Anterior cingulate cortex (tissue), 58 donors: ENCODE measurements at places on chromosomes 5 and 9.

GRCh38 chr5:159091065-159091464, 8.7 kb downstream of the EBF1 start:
- DNase-seq = no peak

GRCh38 chr5:95543017-95543705, 11.6 kb downstream of the SKIC3 start:
- no peak for DNase-seq

DNA sequence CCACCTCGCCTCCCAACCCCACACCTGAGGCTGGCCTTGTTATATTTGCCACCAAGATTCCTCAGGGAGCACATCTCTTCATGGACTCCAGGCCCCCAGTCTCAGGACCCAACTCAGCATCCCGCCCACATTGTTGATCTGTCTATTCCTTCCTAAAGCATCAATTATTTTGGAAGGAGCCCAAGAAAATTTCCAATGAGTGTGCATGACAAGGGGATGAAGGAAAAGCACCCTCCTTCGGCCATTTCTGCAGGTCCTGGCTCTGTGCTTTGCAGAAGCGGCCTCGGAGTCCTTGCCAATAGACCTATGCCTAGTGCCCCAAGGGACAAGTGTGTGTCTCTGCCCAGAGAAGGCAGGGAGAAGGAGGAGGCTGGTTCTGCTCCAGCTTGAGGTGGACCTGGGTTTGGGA, 273.2 kb downstream of the GADD45G start:
- no peak for DNase-seq

GRCh38 chr5:142946547-142947426, 176.6 kb downstream of the ARHGAP26 start:
- DNase-seq = no peak

GRCh38 chr5:144315994-144316634, 145.4 kb downstream of the KCTD16 start:
- DNase-seq = no peak

GRCh38 chr9:37311938-37312708, 110.4 kb upstream of the GRHPR start:
- no peak for DNase-seq

- no peak for DNase-seq
Observed at GRCh38 chr5:169670769-169671525, 33.9 kb downstream of the DOCK2 start.

GRCh38 chr9:120870206-120870605, 6.8 kb downstream of the PHF19 start:
- no peak for DNase-seq

GRCh38 chr5:15285901-15286583, 213.9 kb upstream of the FBXL7 start:
- no peak for DNase-seq

DNA sequence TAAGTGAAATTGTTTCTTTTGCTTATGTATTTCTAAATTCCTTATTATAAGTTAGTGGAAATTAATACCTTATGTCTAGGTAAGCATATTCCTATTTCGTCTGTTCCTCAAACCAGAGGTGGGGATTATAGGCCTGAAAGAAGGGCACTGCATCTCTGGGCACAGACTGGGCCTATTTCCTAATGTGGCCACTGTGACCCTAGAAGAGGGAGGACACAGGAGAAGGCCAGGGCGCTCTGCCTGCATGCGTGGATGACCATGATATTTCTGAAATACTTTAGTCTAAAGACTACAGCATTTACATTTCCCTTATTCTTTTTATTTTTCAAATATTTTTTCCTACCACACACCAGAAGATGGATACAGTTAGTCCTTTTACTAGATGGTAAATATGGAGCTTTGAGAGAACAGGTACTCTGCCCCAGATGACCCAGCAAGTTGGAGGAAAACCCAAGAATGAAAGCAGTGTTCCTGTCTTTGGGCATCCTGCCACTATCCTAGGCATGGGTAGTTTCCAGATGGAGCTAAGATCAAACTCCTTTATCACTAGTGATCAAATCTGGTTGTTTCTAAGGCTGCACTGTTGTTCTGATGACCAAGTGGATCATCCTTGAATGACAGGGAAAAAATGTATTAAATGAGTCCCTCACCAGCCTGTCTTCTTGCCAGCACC, 27.8 kb downstream of the RUSC2 start:
- DNase-seq = no peak

GRCh38 chr9:23603311-23603710, 222.7 kb downstream of the ELAVL2 start:
- no peak for DNase-seq

DNA sequence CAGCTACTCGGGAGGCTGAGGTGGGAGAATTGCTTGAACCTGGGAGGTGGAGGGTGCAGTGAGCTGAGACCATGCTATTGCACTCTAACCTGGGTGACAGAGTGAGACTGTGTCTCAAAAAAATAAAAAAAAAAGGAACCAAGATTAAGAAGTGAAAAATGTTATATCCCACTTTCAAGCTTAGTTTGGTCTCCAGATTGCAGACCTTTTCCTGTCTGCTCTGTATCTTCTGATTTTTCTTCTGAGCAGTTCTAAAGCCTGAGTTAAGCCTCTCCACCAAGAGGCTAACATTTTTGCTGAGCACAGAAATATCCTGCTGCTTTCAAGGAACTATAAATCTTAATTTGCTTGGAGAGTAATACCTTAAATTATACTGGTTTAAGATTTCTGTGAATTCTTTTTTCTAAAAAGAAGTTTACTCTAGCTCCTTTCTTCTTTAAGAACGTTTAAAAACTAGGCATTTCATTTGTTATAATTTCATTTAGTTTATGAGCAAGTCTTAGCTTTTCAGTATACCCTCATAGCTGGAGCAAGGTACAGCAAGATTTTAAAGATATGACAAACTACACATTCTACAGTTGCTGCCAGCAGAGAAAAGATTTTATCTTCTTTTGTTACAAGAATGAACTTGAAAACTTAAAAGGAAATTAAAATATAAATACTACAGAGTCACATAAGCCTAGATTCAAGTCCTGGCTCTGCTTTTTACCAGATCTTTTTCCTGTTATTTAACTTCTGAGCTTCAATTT, 55.0 kb downstream of the GARNL3 start:
- DNase-seq = no peak

GRCh38 chr9:81146241-81146640, 543.1 kb downstream of the TLE1 start:
- no peak for DNase-seq
